ENCODE measurements at places on chromosomes 7 and 10.

GRCh38 chr7:55426676-55427075 lies 61.5 kb downstream of the LANCL2 start:
- no peak for DNase-seq

GRCh38 chr7:136496551-136496950 lies 371.9 kb upstream of the CHRM2 start:
- DNase-seq, result no peak

DNA sequence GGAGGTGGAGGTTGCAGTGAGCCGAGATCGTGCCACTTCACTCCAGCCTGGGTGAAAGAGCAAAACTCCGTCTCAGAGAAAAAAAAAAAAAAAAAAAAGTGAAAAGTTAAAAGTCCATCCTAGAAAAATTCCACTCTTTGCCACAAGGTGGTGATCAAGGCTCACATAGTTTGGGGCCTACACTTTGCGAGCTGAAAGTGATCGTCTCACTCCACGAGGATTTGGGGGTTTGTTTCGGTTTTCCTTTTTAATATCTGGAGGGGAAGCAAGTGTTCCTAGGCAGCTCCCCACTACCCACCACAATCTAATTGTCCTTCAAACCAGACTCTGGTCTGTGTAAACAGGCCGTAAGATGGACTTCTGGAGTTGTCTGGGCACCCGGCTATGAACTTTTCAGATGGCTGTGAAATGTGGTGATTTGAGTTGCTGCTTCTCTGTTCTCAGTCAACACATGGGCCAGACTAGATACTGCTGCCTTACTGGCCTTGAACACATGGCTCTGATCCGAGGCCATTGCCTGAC lies 27.1 kb downstream of the PRLHR start:
- DNase-seq, result no peak

GRCh38 chr10:121684276-121684675 lies 86.0 kb upstream of the FGFR2 start:
- DNase-seq, result no peak

DNA sequence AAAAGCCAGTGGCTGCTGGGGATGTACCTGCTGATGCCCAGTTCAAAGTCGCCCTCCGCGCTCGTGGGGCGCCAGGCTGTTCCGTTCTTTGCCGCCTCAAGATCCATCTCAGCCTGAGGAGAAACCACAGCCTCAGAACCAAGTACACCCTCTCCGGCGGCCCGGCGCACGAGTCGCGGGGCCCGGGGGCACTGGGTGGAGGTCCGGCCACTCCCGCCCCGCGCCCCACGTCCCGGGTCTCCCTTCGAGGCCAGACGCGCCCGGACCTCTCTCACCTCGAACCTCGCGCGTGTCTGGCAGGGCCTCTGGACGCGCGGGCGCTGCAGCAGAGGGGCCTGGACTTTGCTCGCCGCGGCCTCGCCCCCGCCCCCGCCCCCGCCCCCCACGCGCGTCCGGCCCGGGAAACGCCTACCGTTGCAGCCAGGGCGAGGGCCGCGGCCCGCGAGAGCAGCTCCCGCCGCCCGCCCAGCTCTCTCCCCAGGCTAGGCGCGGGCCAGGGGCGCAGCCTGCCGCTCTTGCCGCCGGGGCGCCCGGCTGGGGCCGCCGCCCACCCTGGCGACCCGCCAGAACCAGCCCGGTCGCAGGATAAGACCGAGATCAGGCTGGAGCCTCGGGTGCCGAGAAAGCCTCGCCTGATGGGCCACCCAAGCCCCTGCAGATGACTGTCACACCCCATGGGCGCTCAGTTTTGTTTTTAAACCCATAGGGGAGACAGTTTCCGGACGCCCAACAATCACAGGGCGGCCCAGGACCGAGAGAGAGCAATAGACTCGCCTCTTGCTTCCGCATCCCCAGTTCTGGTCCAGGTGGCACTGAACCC lies at the start of gene ABCB4:
Gene ABCB4 (minus strand): TSS at position 322 of the 820 bp plus-strand sequence. CDS start 215 bp downstream, at position 107.
- DNase-seq, result no peak

DNA sequence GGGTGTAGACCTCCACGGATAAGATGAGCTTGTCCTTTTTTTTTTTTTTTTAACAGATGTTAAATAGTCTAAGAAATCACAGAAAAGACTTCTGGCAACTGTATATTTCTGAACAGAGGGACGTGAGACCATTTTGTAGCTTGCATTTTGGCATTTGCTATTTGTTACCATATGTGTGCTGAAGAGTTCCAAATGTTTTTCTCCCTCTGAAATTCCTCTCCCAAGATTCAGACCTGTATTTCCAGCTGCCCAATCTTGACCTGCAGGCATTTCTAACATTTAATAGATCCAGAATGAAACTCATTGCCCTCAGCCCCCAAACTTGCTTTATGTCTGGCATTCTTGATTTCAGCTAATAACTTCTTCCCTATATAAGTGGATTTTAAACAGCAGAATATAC lies 223.1 kb upstream of the FZD1 start:
- no peak for DNase-seq

DNA sequence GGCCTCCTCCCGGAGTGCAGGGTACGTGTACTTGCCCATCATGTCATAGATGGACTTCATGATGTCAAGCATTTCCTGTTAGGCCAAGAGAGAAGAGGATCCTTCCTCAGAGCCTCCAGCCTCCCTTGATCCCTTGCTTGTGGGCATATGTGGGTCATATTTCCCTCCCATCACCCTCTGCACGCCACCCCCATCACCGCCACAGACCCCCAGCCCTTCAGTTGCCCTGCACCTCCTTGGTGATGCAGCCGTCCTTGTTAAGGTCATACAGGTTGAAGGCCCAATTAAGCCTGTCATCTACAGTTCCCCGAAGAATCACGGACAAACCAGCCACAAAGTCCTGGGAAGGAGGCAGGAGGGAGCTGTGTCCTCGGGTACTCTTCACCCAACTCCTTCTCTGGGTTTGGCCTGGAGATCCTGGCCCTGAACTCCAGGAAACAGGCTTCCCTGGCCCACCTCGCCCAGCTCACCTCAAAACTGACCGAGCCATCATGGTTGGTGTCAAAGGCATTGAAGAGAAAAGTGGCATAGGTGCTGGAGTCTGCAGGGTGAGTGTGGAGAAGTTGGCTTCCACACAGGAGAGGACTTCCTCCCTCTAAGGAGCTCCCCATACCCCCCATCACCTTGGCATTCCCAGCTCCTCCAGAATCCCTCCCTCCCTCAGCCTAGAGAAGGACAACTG lies 9.8 kb upstream of the OGA start:
- no peak for DNase-seq

DNA sequence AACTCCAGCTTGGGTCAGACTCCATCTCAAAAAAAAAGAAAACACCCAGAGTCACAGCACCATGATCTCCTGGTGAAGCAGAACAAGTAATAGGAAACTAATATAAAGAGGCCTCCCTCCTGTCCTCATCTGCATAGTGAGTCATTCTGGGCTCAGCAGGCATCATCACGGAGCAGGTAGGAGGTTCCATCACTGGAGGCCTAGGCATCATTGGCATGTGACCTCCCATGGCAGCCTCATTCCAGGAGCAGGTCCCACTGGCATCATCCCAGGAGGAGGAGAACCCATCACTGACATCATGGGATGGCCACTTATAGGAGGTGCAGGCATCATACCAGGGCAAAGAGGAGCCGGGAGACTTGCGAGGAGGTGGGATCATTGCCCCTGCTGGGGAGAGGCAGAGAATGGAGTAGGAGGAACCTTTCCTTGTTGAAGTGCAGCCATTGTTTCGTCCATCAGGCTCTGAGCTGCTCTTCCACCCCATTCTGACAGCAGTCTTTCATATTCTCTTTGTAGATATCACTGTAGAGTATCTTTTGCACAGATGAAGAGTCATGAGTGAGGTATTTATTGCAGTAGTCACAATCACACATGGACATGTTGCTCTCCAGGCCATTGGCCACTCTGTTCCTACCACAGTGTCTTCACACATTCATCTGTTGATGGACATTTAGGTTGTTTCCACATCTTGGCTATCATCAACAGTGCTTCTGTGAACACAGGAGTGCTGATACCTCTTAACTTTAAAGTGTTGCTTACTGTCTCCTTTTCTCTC lies 73.8 kb downstream of the OSBPL3 start:
- DNase-seq, result no peak

- DNase-seq, result no peak
Measured at GRCh38 chr10:69449841-69450240, 1.4 kb upstream of the TSPAN15 start.

DNA sequence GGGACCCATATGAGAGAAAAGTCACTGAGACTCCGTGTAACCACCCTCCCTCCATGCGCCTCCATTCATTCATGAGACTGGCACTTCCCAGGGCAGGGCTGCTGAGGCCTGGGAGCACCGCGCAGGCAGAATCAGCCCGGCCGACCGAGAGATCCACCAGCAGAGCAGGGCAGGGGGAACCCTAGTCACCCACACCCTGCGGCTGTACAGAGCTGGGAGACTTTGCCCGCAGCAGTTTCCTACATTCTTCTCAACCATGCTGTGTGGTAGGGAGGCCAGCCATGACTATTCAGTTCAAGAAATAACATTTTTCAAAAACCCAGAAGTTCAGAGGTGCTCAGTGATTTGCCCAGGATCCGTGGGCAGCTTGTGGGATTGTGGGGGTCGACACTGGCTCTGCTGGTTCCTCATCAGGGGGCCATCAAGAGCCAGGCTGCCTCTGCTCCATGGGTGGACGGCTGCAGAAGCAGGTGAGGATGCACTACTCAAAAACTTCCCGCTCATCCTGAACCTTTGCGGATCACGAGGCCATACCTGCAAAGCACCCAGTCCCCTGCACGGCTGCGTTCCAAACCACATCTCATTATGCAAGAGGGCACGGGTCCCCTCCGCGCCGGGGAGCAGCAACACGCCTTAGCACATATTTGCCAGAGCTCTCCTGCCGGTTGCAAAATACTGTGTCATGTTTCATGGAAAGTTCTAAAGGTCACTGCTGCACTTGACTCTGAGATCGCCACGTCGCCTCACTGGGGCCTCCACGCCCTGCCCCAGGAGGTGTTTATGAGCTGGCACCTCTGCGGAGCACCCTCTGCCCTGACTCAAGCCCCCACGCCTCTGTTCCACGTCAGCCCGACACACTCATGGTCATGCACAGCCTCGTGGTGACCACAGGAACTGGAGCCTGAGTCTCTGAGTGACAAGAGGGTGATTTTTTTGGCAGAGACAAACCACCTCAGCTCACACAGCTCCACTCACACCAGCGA lies 132.0 kb downstream of the PRKAG2 start:
- no peak for DNase-seq

GRCh38 chr7:92071032-92071431 lies 63.2 kb downstream of the CYP51A1 start:
- no peak for DNase-seq

DNA sequence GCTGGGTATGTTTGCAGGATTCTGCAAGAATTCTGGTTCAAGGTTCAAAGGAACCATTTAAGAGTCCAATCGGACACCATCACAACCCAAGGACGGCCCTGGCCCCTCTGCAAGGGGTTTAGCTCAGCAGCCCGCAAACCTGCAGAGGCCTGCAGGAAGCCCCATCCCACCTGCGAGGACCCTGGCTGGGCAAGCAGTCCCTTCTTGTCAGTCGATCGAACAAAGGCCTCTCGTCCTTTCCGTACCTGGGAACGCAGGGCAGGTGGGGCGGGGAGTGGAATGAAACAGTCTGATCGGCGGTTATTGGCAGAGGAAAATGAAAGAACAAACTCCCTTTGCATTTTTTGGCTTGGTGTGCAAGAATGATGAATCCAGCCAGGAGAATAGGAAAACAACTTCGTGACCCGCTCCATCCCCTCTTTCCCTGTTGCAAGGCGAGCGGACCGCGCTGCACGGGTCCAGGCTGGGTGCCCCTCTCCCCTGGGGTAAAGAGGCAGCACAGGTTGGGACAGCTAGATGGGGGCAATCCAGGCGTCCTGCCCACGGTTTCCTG lies 73.7 kb downstream of the INSIG1 start:
- DNase-seq, result no peak

- no peak for DNase-seq
Measured at GRCh38 chr10:49187044-49187484, 1.1 kb downstream of the TMEM273 start.

DNA sequence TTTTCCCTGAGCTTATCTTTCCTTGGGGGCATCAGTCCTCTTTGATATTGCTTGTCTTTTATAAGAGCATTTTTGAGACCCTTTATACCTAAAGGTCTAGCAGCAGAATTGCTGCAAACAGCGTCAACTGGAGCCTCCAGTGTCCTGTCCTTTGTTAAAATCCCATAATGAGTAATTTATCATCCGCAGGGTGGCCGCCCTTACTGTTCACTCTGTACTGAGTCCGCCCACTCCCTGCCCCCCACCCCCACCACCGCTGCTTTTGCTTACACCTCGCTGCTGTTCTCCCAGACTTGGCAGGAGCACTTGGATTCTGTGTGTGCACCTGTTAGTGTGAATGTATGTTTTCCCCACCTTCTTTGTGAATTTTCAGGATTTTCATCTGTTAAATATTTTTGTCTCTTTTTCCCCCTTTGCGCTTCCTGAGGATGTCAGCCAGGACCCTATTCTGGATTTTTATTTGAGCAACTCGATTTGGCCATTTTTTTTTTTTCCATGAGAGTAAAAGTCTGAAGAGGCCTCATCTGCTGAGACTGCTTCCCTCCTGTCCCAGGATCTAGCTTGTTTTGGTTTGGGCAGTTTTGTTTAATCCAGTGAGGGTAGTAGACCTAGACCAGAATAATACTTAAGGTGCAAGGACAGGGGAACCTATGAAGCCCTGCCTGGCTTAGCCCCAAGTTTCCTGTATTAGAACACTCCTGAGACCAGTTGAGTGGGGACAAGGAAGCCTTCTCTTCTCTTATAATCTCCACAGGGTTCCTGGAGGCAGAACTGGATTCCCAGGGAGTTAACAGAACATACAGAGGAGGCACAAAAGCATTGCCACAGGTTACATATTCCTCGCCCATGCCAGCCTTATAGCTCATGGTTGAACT lies 8.2 kb downstream of the AGFG2 start:
- no peak for DNase-seq

DNA sequence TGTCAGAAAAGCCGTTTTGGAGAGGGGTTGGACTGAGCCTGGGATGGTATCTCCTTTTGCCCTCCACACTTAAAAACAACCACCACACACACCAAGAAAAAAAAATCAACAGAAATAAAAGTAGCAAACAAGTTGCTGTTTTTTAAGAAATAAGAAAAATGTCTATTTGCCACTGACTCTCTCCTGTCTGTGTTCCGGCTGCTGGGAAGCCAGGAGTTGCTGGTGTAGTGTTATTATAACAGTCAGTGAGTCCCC lies 163 bp downstream of the EGR2 start:
- DNase-seq, result no peak

DNA sequence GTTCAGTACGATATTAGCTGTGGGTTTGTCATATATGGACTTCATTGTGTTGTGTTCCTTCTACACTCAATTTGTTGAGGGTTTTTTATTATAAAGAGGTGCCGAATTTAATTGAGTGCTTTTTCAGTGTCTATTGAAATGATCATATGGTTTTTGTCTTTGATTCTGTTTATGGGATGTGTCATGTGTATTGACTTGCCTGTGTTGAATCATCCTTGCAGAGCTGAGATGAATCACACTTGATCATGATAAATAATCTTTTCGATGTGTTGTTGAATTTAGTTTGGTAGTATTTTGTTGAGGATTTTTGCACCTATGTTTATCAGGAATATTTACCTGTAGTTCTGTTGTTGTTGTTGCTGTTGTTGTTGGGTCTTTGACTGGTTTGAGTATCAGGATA lies 39.8 kb downstream of the ATOH7 start:
- no peak for DNase-seq

Measured in right renal cortex interstitium (tissue), 3 donors.